Lower lobe of right lung (tissue), 2 donors: ENCODE measurements at places on chromosomes 7 and 10.

DNA sequence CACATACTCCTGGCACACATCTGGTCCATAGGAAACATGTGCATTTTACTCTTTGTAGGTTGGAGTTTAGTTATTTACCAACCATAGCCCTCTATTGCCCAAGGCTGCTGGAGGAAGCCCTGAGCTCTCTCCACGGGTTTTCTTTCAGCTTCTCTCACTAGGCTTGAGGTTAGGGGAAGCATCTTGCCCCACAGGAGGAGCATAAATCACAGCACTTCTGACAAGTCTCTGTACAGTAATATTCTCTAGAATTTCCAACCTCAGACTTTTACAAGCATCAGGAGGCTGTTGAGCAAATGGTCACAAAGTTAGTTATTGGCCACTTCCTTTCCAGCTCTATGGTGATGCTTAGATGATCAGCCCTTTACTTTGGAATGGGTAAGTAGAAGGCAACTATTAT, 122.9 kb upstream of the GLI3 start:
- no peak for DNase-seq

GRCh38 chr7:31883761-31884164, 186.4 kb downstream of the PDE1C start:
- DNase-seq: no peak

DNA sequence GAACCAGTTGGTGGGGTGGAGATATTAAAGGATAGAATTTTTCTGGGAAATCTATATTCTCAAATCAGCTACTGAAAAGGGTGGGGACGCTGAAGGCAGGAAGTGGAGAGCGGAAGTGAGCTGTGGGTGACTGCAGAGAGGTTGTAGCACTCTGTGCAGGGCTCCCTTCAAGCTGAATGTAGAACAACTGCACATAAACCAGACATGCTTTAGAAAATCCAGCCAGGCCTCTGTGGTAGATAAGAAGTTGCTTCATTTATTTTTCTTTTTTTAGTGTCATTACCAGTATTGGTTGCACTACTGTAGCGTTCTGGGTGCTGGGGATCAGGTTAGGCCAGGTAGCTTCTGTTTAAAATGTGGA, 127.8 kb downstream of the CELF2 start:
- peak; percentile 55 for DNase-seq

DNA sequence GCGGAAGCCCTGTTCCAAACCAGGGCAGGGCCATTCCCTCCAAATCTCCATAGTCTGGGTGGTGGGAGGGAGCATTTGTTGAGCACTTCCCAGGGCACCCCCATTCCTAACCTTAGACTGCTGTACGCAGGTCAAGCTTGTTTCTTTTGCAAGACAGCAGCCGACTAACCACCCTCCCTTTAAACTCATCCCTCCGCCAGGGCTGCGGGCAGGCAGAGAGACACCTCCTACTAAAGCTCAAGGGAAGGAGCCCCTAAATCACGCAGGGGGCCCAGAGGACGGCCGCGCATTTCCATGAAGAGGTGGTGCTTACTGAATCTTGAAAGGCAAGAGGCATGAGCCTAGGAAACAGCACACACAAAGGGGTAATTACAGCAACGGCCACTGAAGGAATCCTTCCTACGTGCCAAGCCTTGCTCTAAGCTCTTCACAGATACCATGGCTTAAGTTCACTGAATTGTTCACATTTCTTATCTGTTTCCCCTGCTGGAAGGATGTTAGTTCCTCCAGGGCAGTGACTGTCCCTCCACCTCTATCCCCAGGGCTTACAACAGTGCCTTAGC, 90.0 kb downstream of the PROSER2 start:
- DNase-seq: no peak

DNA sequence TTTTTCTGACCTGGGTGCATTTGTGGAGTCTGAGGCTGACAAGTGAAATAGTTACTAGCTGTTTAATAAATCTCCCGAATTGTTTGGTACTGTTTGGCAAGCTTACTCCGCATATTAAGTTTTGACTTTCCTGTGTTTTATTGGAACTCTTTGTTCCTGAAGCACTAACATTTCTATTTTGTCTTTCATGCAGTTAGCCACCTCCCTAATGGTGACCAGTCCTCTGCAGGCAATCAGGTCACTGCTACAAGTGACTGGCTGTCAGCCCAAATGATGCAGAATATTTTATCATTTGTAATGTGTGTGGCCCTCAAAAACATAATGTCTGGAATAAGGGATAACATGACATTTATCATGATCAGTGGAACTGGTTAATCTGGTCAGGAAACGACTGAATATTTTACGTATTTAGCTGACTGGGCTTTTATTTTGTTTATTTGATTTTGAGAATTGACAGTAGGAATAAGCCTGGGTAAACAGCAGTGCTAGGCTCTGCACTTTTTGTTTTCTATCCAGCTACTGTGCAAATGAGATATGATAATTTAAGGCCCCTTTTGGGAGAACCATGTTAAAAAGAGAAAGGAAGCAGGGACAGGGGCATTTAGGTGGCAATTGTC, 82.9 kb downstream of the ST7 start:
- DNase-seq: no peak
